ENCODE measurements at places on chromosomes 5 and 9. TPM values are rescaled to one million over a fixed set of nuclear protein-coding genes. Genes with fewer than 3 reads are reported as not detected.

DNA sequence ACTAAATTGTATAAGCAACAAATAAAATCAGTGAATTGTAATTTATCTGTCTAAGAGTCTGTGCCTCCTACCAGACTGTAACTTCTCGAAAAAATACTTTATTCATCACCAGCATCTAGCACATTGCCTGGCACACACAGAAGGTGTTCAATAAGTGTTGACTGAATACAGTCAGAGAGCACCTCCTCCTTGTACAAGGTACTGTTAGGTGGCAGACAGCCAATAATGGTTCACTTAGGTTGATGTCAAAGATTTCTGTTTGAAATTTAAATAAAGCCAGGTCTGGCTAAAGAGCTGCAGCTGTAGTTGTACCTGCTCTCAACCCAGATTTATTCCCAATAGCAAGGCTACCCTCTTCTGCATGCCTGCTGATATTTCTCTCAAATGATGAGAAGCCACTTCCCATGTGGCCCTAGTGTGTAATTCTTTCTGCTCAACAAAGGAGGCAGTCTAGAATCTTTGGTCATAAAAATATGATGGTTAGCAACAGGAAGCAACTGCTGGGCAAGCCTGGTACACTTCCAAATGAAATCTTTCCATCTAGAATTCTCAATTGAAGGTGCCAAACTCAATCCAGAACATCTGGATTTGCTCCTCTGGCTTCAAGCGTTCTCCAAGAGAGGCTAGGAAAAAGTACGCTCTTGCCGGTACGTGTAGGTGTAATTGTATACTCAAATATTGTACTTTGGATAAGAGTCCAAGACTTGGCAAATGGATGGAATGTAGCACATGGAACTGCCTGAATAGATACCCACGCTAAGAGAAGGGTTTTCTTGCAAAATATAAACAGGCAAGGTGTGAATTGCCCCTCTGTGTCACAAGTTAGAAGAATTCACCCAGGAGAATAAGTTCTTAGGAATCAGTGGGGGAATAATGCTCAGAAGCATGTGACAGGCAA, 95.6 kb downstream of the NR6A1 start:
- DNase-seq: no peak

GRCh38 chr9:130518943-130519799, 60.2 kb upstream of the FUBP3 start:
- no peak for DNase-seq

DNA sequence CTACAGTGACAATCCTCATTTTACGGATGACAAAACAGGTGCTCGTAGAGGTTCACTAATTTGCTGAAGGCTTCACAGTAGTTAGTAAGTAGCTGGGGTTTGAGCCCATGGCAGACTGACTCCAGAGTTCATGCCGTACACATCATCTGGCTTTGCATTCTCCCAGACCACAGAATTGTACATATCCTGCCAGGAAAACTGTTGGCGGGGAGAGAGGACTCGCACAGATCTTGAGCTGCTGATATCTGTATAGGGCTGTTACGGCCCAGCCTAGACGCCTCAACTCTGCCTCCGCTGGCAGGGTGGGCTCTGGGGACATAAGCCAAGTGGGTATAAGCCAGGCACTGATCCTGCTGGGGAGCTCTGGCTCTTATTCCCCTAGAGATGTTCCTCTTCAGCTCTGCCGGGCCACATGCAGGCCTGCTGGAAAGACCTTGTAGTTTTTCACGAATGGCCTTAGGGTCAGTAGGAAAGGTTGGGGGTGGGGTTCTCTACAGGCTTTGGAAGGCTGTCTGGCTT, 16.3 kb downstream of the LARP1 start:
- DNase-seq: peak; percentile 93

DNA sequence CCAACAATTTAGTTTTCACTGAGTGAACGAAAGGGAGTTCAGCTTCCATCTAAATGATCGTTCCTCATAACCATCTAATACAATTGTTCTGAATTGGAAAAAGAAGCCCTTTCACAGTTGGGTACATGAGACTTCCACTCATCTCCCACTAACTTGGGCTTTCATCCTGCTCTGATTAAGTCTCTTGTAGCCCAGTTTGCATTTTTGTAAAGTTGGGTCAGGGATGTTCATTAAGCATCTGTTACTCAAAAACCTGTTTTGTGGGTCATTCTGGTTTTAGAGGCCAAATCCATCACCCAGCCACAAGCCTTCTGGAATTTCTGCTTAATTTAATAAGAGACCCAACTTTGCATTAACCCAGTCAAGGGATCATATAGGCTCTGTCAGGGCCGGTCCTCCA, 385.3 kb downstream of the BNC2 start:
- no peak for DNase-seq

DNA sequence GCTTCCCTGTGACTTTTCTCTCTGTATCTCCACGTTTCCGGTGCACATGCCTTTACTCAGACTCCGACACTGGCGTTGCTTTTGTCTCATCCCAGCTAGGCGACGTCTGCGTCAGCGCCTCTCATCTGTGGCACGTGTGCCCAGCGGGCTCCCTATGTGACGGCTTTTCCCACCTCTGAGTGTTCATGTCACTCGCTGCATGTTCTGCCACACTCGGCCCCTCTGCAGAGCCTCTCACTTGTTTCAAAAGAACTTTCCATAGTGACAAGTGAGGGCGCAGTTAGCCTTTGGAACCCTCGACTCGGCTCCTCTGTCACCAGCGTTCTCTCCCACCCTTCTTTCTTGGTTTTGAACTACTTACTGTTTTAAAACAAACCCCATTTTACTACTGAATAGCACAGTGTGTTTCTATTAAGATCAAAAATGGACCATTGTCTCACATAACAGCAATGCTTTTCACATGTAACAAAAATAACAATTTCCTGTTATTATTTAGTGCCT, 113.4 kb upstream of the CACNA1B start:
- DNase-seq: no peak

DNA sequence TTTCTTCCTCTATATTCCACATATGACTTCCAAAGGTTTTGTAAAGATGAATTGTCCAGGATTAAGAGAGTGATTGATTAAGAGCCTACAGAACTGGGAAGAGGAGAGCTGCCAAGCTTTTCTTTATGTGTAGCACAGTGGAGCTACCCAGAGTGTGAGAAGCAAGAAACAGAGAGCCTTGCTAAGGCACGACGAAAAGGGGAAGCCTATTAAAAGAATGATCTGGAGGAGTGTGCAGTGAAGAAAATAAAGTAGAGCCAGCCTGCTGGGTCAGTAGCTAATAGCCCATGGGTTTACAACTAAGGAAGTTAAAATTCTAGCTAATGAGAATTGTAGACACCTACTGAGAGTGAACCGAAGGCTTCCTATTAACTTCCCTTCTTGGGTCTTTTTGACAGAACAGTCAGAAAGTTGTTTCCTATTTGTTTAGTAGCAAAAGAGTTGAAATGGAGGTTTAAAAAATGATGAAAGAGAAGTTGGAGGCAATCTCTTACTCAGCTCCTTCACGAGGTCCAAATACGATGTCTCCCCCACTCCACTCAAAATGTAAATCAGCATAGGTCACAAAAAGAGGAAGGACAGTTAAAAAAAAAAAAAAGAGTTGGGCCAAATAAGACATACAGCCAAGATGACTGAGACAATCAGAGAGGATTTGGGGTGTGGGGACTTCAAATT, 957 bp upstream of the PRR16 start:
- peak; percentile 9 for DNase-seq

- DNase-seq: no peak
These were observed 232.9 kb downstream of the ARRDC3 start for GRCh38 chr5:91150234-91150633.

GRCh38 chr5:19369048-19369447, 619.0 kb downstream of the CDH18 start:
- DNase-seq: no peak

DNA sequence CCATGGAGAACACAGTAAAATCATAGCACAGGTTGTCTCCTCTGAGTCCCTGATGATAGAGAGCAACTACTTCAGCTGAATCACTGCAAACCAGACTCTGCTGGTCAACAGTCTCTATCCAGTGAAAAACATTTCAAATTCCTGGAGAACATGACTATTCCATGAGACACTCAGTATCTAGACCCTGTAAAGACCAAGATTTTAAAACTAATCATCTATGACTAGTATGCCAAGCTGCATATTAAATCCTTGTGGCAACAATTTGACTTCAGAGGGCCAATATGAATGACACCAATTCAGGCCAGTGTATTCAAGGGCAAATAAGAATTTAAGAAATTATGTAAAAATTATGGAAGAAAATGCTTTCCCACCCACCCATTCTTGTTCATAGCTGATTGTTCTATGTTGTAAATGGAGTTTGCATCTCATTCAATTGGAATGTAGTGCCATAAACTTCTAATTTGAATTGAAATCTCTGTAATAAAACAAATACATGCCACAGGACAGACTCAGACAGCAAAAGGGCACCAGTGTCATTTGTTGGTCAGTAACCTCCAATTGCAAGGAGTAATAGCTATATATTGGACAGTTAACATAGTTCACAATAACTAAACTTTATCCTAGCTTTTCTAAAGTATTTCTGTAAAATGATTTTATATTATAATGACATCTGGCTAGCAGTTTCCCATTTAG, 80.1 kb upstream of the LPAR1 start:
- no peak for DNase-seq

- DNase-seq: no peak
These were observed 20.5 kb upstream of the OR2K2 start for GRCh38 chr9:111350556-111350955.

GRCh38 chr5:178227929-178228328, 4.7 kb downstream of the PHYKPL start:
- no peak for DNase-seq

DNA sequence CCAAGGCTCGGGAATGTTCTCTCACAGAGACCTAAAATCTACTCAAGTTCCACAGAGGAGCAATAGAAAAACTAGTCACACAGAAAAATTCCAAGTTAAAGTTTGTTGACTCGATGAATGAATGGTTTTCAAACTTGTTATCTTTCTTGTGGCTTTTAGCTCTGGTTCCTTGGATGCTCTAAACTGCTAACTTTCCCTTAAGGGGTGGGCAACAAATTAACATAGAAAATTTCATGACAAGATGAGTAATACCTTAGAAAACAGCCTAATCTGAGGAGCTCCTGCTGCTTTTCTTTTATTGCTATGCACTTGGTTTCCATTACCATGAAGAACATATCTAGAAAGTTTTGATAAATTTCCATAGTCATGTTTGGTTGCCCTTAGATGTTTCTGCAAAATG, 100.2 kb upstream of the CCDC112 start:
- no peak for DNase-seq

- DNase-seq: no peak
These were observed 118.5 kb upstream of the PTPN3 start for GRCh38 chr9:109616571-109617120.

GRCh38 chr9:82109626-82110025, 121.1 kb downstream of the SPATA31D1 start:
- no peak for DNase-seq

- no peak for DNase-seq
These were observed 31.2 kb downstream of the NLN start for GRCh38 chr5:65753189-65753588.

DNA sequence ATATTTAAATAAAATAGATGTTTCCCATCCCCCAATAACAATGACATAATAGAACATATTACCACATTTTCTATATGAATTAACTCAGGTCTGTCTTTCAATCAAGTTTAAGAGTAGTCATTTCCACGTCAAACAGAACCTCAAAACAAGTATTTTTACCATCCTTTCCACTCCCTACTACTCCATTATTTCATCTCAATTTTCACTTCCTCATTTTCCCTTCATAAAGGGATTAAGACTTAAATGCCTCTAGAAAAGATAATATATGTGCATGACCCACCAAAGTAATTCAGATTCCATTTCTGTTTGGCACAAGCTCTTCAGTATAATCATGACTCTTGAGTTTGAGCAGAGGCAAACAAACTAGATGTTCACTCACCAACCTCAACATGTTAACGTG, 40.4 kb downstream of the ELOVL7 start:
- no peak for DNase-seq

GRCh38 chr9:123225374-123225813, 43.0 kb downstream of the STRBP start:
- DNase-seq: peak; percentile 25

DNA sequence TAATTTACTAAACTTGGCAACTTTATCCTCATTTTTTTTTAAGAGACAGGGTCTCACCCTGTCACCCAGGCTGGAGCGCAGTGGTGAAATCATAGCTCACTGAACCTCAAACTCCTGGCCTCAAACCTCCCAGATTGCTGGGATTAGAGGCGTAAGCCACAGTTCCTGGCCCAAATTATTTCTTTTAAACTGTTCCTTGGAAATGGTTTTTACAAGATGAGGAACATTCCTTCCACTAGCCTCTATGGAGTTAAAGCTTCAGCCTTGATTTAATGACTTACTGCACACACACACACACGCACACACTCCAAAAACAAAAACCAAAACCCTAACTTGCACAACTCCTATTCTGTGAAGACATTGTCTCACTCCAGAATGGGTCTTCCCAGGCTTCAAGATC, 77.2 kb upstream of the TARS1 start:
- peak; percentile 50 for DNase-seq

DNA sequence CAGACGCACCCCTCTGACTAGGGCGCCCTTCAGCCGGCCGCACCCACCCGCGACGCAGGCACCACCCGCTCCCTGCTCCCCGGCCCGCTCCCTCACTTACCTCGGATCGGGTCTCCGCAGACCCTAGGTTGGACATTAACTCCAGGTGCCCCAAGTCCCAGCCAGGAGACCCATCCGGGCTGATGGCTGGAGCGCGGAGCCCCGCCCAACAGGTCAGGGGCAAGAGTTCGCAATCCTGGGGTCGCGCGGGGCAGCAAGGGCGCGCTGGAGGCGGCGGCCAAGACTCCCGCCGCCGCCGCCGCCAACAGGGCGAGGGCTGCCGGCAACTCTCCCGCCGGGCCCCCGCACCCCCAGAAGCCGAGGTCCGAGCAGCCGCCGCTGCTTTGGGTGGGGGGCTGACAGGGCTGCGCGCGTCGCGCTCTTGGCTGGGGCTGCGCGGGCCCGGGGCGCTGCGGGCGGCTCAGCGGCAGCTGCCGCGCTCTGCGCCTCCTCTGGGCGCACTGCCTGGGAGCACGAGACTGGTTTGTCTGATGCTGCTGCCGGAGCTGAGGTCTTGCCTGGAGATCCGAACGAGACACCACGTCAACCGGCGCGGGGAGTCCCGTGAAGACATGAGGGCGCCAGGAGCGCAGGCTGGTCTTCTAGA, at the start of gene GDNF:
Gene GDNF (minus strand): TSS at position 635 of the 646 bp plus-strand sequence. CDS start 5,245 bp downstream, outside the sequence.
- DNase-seq: peak; percentile 85

DNA sequence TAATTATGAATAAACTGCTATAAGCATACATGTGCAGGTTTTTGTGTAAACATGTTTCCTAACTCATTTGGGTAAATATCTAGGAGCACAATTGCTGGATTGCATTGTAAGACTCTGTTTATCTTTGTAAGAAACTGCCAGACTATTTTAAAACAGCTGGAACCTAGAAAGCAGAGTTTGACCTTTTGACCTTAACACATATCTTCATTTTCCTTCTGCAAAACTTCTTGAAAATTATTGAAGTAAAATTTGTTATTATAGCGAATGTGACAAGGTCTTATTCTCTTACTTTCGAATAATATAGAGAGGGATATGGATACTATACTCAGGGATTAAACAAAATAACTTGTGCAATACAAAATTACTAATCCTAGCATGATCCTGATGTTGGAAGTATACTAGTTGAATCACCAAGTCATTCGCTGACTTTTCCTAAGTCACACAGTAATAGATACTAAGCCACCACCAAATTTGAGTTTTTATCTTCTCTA, 3.2 kb upstream of the ANXA1 start:
- no peak for DNase-seq

- DNase-seq: no peak
These were observed 15.6 kb downstream of the IRF1 start for GRCh38 chr5:132474881-132475496.

Gene PCSK1
- polyA plus RNA-seq: 0.06 TPM

Gene ANXA2R
- polyA plus RNA-seq: 1.3 TPM

Gene GABRA6
- not detected for polyA plus RNA-seq

Gene LCN6
- not detected for polyA plus RNA-seq

Gene GARNL3
- polyA plus RNA-seq: 14.2 TPM

Gene PCDH12
- 19.9 TPM for polyA plus RNA-seq

All from muscle of leg (tissue), 16 donors.